ENCODE measurements at places on chromosomes 16 and 17. TPM values are rescaled to one million over a fixed set of nuclear protein-coding genes. Genes with fewer than 3 reads are reported as not detected.

Gene KLHL10
- polyA plus RNA-seq, result 0.26 TPM

DNA sequence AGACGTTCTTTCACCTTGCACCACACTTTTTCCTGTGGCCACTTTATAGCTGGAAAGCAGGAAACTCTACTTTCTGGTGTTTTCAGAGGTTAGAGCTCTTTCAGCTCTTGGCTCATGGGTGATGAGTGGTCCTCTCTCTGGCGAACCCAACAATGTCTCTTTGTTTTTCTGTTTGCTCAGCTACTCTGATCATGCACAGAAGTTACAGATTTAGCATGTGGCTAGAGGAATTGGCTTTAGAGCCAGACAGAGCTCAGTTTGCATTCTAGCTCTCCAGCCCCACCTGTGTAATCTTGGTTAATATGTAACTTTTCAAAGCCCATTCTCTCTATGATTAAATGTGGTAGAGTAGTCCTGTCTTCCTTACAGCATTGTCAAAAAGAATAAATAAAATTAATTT is 225.2 kb downstream of the HAPSTR1 start:
- no peak overlapping the region for H3K4me3 ChIP-seq
- no peak for DNase-seq
- no peaks in the 10 kb centered on the region for H3K27me3 ChIP-seq
- peaks cover under 1% of the 10 kb centered on the region for H3K4me1 ChIP-seq
- no peak overlapping the region for H3K27ac ChIP-seq

- DNase-seq, result peak; percentile 72
- H3K27me3 ChIP-seq, result no peaks in the 10 kb centered on the region
- H3K36me3 ChIP-seq, result no peaks in the 10 kb centered on the region
- peak overlapping the region; percentile 53 for H3K27ac ChIP-seq
- H3K4me1 ChIP-seq, result 0 out of 2 replicates have a peak, but pooled peaks cover 2% of the 10 kb centered on the region
- H3K4me3 ChIP-seq, result peak overlapping the region; percentile 78
These were observed 16.7 kb downstream of the GNGT2 start for GRCh38 chr17:49193513-49194296.

DNA sequence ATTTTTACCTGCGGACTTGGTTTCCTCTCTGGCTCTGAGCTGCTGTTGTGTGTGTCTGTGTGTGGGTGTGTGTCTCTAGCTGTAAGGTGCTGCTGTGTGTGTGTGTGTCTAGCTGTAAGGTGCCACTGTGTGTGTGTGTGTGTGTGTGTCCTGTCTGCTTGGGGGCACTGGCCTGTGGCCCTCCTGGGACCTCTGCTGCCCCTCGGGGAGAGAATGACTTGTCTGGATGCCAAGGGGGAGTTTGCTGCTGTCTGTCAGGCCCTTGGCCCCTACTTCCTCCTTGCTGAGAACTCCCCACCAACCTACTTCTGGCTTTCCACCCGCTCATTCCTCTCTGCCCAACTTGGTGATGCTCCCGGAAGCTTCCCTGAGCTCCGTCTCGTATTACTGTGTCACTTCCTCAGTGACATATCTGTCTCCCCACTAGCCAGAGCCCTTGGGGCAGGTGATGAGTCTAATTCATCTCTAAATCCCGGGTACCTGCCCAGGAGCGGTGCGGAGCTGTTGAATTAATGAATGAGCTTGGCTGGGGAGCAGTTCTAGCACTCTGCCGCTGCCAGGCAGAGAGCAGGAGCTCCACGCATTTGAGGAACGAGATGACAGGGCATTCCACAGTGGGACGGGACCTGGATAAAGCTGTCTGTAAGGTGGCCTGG is 3.5 kb upstream of the LASP1NB start:
- H3K4me3 ChIP-seq, result no peak overlapping the region
- peaks cover 11% of the 10 kb centered on the region for H3K4me1 ChIP-seq
- 0 out of 2 replicates have a peak overlapping the region, but pooled peaks have one; percentile 53 for H3K27ac ChIP-seq
- H3K27me3 ChIP-seq, result no peaks in the 10 kb centered on the region
- DNase-seq, result no peak

DNA sequence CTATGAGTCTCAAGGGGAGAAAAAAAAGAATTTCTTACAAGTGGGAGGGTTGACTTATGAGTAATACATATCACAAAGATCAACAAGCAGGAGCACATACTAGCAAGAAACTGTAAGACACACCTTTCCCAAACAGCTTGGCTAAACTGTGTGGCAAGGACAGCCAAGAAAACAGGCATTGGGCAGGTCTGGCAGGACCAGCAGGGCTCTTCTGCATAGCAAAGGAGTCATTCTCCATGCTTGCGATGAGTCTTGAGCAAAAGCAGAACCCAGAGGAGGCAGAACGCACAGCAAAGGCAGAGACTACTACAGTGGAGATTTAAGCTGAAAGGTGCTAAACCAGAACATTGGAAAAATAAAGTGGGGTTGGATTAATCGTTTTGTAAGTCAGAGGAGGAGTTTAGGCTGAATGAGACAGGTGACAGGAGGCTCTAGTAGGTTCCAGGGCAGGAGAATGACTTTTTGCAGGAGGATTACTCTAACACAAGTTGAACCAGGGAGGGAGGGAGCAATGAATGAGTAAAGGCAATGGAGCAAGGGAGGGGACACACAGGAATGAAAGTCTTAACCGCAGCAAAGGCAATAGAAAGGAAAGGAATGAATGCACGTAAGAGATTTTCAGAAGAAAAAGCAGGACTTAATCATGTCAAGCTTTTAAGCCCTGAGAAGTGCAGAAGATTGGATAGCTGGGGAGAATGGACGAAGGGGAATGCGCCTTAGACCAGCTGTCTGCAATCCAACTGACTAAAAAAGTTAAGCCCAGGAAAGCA is 2.7 kb downstream of the N4BP1 start:
- H3K36me3 ChIP-seq, result no peaks in the 10 kb centered on the region
- no peaks in the 10 kb centered on the region for H3K27me3 ChIP-seq
- H3K4me3 ChIP-seq, result peak overlapping the region; percentile 37
- peaks cover 32% of the 10 kb centered on the region for H3K4me1 ChIP-seq

- no peaks in the 10 kb centered on the region for H3K27me3 ChIP-seq
- H3K4me3 ChIP-seq, result no peak overlapping the region
- peak; percentile 47 for DNase-seq
- H3K36me3 ChIP-seq, result no peaks in the 10 kb centered on the region
- no peak overlapping the region for H3K27ac ChIP-seq
These were observed 54.4 kb upstream of the RCVRN start for GRCh38 chr17:9959377-9959981.

DNA sequence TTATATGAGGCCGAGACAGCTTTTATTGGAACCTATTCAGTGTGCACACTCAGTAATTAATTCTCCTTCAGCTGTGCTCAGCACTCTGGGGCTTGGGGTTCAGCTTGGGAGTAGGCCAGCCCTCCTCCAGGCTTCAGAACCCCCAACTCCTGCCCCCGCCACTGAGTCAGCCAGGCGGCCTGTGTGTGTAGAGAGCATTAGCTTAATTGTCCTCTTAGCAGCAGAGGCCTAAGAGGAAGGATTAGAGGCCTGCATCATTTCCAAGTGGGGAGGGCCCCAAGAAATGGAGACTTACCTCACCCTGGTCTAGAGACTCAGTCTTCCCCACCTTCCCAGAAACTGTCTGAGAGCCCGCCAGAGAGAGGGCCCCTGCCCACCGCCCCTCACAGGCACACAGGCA is 772 bp downstream of the PRSS53 start:
- no peak overlapping the region for H3K27ac ChIP-seq
- H3K36me3 ChIP-seq, result peaks cover 4% of the 10 kb centered on the region
- DNase-seq, result no peak

DNA sequence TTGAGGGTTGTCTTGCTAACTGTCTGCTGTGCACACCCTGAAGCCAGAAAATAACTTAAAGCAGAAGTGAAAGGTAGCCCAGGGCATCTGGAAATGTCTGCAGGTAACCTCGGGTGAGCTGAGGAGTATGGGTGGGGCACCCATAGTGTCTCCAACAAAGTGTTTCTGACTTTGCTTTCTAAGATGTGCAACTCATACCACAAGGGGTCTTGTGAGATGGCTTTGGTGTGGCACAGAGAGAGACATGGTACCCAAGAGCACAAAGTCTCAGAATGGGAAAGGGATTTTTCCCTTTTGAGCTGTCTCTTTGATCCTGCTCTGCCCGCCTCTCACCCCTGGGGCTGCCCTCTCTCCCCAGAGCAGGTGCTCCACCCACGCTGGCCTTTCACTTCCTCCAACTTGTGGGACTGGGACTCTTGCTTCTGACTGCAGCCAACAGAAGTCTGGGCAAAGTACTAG is 6.9 kb downstream of the CHD9 start:
- no peaks in the 10 kb centered on the region for H3K27me3 ChIP-seq
- no peak overlapping the region for H3K4me3 ChIP-seq
- H3K36me3 ChIP-seq, result no peaks in the 10 kb centered on the region
- H3K27ac ChIP-seq, result no peak overlapping the region
- no peaks in the 10 kb centered on the region for H3K4me1 ChIP-seq

- no peak overlapping the region for H3K4me3 ChIP-seq
- no peak overlapping the region for H3K27ac ChIP-seq
- H3K36me3 ChIP-seq, result peaks cover 69% of the 10 kb centered on the region
- DNase-seq, result no peak
These were observed 33.7 kb downstream of the IST1 start for GRCh38 chr16:71929048-71929447.

GRCh38 chr16:85253084-85253941 is 141.0 kb upstream of the CIBAR2 start:
- H3K4me1 ChIP-seq, result no peaks in the 10 kb centered on the region
- no peaks in the 10 kb centered on the region for H3K27me3 ChIP-seq
- DNase-seq, result peak; percentile 95
- no peak overlapping the region for H3K4me3 ChIP-seq

Gene CD300E
- polyA plus RNA-seq, result not detected

Gene WFDC1
- 0.52 TPM for polyA plus RNA-seq

DNA sequence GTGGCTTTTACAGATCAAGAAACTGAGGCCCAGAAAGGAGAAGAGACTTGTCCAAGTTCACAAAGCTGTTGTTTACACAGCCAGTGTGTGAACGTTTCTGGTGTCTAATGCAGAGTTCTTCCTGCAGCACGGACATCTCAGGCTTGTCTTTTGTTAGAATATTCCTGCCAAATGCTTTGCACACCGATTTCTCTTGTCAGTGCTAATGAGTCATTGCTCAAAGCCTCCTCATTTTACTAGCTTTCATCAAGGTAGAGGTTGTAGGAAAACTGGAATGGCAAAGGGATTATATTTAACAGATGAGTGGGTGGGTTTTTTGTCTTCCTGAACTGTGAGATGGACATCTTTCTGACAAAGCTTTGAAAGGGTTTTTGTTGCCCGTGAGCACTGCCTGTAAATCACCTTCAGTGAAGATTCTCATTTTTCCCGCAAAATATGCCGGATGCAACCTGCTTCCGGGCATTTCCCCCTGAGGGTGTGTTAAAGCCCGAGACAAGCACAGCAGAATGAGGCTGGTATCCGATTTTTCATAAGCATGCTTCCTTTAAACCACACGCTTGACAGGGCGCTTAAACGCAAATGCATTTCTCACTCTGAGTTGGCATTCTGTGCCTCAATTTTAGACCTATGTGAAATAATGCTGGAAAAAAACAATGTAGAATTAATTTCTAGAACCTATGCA is 14.7 kb downstream of the PMM2 start:
- no peaks in the 10 kb centered on the region for H3K4me1 ChIP-seq
- peaks cover 77% of the 10 kb centered on the region for H3K36me3 ChIP-seq
- H3K27ac ChIP-seq, result no peak overlapping the region
- DNase-seq, result no peak
- H3K4me3 ChIP-seq, result no peak overlapping the region

Gene TMEM88
- polyA plus RNA-seq, result 8.8 TPM

GRCh38 chr17:83079352-83079747 is at the start of gene METRNL:
Gene METRNL, plus strand, starts transcription at chr17:83079609. Its CDS starts 207 bp downstream, at chr17:83079816.
- H3K36me3 ChIP-seq, result no peaks in the 10 kb centered on the region
- H3K27ac ChIP-seq, result no peak within 1 kb of the TSS
- H3K27me3 ChIP-seq, result peaks cover 43% of the 10 kb centered on the region
- peak within 1 kb of the TSS; percentile 43 for H3K4me3 ChIP-seq

DNA sequence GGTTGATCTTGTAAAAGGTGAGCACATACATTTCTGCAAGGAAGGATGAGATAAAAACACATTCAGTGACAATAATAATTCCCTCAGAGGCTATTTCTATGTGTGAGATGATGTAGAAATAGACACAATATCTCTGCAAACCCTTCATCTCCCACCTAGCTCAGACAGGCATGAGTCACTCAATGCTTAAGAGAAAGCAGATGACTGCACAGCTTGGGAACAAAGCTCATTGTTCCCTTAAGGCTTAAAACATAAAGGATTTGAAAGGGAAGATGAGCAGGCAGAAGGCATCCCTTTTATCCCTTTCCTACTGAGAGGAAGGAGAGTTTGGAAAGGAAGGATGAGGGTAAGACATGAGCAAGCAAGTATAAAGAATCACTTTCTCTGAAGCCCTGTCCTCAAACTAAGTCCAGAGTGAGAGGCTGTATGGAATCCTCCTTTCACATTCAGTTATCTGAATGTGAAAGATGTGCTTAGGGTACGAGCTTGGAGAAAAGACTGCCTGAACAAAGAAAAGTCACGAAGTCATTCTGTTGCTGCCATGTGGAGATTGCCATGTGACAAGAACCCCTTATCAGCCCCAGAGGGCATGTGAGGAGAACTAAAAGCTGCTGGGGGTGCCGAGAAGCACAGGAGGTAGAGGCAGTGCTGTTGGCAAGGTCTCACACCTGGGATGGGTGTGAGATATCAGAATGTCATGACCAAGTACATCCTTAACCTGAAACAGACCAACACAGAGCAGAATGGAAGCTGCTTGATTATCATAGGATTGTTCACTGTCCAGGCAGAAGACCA is 58.2 kb downstream of the CNTNAP4 start:
- H3K4me3 ChIP-seq, result no peak overlapping the region
- DNase-seq, result peak; percentile 5
- no peaks in the 10 kb centered on the region for H3K36me3 ChIP-seq
- no peaks in the 10 kb centered on the region for H3K27me3 ChIP-seq
- no peak overlapping the region for H3K27ac ChIP-seq
- no peaks in the 10 kb centered on the region for H3K4me1 ChIP-seq
